ENCODE measurements at places on chromosomes 5 and 9.

GRCh38 chr5:134451936-134452505, 40.3 kb upstream of the CDKN2AIPNL start:
- DNase-seq, result no peak

DNA sequence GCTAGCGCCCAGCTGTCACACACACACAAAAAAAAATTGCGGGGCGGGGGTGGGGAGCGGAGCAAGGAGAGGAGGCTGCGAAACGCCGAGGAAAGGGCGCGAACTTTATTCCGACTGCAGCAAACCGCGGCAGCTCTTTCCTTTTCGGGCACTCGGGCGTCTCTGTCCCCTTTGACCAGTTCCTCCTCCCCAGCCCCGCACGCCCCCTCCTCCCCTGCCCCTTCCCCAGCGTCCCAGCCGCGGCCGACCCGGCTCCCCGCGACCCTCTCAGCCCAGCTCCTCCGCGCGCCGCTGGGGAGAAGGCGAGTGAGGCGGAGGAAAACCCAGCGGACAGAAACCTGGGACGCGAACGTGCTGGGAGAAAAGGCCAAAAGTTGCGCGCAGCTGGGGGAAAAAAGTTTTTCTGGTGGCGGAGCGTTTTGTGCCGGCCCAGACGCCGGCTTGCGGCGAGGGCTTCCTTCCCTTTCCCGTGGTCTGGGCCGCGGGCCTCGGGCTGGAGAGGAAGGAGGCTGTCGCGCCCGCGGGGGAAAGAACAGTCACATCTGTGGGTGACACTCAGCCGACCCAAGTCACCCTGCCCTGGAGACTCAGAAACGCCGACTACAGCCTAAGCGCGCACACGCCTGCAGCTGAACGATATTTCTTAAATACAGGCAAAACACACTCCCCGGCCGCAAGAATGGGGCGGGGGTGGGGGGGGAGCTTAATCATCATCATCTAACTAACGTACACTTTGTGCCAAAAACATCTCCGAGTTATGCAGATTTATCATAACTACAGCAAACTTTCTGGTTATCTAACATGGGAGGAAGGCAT, 1.1 kb upstream of the BNC2 start:
- DNase-seq, result peak; percentile 87

GRCh38 chr9:32986971-32987370, 14.5 kb downstream of the APTX start:
- no peak for DNase-seq

DNA sequence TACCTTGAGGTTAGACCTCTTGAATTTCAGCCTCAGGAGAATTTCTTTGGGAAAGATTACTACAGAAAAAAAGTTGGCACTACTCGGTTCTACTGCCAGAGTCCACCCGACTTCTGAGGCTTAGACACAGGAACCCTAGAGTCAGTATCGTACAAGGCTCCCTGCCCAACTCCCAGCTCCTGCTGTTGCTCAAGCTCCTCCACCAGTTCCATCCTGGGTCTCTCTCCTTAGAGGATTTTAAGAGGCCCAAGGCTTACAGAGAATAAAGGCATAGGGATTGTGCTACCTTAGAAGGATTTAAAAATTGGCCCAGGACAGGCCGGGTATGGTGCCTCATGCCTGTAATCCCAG, 29.0 kb upstream of the SSBP2 start:
- no peak for DNase-seq

DNA sequence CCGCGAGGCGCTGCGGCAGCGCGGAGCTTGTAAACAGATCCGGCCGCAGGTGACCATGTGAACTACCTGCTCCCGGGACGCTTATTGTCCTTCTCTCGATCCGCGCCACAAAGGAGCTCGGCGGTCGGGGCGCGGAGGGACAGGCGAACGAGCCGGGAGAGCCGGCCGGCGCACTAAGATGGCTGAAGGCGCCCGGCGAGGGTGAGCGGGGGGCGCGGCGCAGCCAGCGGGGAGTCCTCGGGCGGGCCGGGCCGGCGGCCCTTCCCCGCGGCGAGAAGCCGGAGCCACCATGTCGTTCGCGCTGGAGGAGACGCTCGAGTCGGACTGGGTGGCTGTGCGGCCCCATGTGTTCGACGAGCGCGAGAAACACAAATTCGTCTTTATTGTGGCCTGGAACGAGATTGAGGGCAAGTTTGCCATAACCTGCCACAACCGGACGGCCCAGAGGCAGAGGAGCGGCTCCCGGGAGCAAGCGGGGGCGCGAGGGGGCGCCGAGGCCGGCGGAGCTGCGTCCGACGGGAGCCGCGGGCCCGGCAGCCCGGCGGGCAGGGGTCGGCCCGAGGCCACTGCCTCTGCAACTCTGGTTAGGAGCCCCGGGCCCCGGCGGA, 535 bp downstream of the JMY start:
- peak; percentile 48 for DNase-seq

DNA sequence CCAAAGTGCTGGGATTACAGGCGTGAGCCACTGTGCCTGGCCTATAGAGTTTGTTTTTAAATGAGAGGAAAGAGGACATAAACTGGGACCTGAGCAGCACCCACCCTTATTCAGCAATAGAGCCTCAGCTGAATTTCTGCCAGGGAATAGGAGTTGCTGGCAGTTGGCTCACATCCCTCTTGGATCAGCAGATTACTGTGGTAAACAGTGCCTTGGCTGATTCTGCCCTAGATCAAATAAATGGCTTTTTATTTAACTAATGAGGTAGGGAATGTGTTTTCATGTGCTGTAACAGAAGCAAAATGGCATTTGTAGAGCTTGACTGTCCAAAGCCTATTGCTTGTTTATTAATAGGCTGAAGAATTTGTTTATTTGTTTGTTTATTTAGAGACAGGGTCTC, 2.1 kb downstream of the ARHGEF37 start:
- DNase-seq, result no peak

DNA sequence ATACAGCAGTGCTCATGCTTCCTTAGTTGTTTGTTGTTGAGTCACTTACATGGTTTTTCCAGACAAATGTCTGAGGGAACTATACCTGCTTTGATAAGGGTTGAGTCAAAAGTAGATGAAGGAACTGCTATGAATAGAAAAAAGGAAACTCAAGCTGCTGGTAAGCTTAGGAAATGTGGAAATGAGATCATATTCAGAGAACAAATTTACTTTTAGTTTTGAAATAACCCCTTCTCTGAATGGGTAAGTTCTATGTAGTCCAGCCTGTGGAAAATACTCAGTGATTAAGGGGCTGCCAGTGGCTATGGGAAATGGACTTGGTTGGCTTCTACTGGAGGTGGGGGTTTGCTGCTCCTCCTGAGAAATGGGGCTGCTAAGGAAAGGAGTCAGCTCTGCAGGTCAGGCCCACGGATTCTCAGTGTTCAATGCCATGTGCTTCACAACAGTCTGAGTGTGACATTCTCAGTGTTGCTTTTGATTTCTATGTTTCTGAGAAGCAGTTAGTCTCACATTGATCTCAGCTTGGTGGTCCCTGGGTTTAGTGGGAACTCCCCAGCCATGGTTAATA, 47.7 kb upstream of the GLRX start:
- no peak for DNase-seq
